ENCODE measurements at places on chromosomes 3 and 15.

GRCh38 chr15:77083381-77084160 is 12.7 kb upstream of the TSPAN3 start:
- DNase-seq = peak; percentile 89

- no peak for DNase-seq
These were observed 47.6 kb downstream of the SLMAP start for GRCh38 chr3:57803647-57804081.

DNA sequence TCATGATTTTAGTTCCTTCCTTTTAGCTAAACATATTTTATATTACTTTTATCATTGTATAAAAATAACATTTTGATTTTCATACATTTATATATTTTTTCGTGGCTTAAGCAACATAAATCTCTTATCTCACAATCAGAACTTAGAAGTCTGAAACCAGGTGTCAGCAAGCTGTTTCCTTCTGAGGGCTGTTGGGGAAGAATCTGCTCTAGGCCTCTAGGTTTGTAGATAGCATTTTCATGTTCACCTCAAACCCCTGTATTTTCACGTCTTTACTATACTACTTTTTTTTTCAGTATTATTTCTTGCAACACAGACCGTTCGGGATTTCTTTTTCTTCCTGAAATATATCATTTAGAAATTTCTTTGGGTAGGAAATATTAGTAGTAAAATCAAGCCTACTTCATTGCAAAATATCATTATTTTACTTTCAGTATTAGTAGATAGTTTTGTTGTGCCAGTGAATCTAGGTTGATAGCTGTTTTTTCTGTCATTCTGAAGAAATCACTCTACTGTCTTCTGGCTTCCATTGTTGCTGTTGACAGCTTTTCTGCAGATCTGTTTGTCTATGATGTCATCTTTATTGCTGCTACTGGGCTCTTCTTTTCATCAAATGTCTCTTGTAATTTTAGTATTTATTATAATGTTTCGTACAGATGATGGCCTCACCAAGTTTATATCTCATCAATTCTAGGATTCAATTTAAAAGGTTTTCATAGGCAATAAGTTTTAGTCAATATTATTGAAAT is 756.3 kb downstream of the VGLL3 start:
- DNase-seq = no peak

DNA sequence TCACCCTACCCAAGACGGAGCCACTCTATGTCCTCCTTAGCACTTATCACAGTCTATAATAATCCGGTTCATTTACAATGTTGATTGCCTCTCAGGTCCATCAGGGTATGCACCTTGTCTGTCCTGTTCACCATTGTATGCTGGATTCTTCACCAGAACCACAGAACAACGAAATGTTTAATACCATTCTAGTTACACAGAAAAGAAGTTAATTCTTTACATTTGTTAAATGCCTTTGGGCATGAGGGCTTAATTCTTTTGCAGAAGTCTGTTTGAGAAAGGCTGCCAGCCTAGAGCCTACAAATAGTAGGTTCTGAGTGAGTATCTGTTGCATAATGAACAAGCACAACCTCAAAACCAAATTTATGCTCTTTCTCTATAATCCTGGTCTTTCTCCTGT is 22.6 kb downstream of the TTC23 start:
- no peak for DNase-seq

DNA sequence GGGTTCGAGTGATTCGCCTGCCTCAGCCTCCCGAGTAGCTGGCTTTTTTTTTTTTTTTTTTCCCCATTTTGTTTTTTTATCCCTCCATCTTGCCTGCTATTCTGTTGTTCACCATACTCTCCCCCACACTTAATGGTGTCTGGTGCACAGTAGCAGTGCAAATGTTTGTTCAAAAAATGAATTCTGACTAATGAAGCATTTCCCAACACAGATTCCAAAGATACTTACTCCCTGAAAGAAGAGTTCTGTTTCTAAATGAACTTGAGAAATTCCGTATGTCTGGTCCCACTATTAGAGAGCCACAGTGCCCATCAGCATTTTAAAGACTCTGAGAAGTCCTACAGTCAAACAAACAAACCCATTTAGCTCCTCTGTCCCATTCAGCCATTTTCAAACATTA is 9.5 kb downstream of the EDEM1 start:
- DNase-seq = no peak

- DNase-seq = peak; percentile 79
These were observed 225.9 kb upstream of the C2CD4B start for GRCh38 chr15:62390791-62391640.

GRCh38 chr3:125462722-125463299 is 57.2 kb downstream of the SNX4 start:
- no peak for DNase-seq

DNA sequence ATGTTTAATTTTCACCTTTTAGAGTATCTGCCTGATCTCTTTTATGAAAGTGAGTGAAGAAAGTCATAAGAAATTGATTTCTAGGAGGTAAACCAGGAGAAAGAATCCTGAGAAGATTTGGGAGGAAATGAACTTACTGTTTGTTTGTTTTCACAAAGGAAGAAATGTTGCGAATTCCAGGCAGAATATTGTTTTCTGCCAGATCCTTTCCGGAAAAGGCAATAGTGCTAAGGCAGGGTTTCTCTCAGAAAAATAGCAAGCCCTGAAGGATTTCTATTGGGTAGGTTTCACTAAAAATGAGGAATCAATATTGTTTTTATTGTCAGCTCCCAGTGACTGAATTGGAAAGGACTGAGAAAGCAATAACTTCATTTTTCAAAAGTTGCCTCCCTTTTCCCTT is 85.7 kb upstream of the TGFBR2 start:
- no peak for DNase-seq

GRCh38 chr3:58285334-58285733 is 20.7 kb upstream of the RPP14 start:
- DNase-seq = no peak

DNA sequence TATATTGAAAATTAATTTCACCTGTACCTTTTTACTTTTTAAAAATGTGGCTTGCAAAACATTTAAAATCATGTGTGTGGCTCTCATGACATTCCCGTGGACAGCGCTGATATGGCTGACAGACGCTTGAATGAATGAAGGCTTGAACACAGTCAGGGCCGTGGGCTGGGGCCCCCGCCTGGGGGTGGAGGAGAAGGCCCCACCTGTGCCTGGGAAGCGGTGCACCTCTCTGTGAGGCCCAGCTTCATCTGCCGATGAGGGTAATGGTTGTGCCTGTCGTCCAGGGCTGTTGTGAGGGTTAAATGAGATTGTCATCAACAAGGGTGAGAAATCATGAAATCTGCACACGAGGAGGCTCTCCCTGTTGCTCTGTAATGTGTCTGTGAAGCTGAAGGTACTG is 85.9 kb upstream of the PRR23E start:
- peak; percentile 50 for DNase-seq

DNA sequence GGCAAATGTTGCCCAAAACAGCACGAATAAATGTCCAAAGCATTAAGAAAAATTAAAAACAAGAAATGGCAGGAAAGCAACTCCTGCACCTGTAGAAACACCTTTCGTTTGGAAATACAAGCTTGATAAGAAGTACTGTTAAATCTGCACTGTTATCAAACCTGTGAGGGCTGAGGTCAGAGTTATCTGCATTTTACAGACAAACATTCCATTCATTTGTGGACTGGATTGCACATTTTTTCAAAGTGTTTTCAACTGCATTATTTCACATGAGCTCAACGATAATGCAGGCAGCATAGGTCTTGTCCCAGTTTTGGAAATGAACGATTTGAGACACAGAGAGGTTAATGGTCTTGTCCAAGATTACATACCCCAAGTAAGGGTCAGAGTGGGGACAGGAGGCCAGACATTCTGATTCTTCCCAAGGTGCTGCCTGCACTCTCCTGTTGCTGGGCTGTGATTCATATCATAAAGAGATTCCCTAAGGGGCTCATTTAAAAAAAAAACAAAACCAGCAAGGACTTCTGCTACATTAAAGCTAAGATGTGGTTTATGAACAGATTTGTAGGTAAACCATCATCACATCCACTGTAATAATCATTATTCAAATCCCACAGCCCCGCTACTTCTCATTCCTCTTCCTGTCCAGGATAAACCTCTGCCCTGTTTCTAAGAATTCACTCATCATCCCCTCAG is 13.0 kb downstream of the GUCA1C start:
- DNase-seq = no peak

GRCh38 chr3:31064021-31064420 is 169.6 kb upstream of the GADL1 start:
- DNase-seq = no peak

DNA sequence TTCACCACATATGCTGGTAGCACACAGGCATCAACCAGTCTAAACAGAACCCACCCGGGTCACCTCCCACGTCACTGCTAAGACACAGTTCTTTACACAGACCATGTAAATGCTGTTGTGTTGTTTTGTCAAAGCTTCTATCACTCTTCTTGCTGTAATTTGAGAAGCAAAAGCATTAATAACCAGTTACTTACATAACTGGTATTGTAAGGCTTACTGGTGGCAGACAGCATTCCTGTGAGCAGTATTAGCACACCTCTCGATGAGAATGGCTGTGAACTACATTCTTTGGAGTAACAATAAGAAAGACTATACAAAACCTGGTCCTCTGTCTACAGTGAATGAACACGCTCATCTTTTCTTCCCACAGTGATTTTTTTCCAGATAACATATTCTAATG is 479.2 kb downstream of the LPP start:
- DNase-seq = no peak

DNA sequence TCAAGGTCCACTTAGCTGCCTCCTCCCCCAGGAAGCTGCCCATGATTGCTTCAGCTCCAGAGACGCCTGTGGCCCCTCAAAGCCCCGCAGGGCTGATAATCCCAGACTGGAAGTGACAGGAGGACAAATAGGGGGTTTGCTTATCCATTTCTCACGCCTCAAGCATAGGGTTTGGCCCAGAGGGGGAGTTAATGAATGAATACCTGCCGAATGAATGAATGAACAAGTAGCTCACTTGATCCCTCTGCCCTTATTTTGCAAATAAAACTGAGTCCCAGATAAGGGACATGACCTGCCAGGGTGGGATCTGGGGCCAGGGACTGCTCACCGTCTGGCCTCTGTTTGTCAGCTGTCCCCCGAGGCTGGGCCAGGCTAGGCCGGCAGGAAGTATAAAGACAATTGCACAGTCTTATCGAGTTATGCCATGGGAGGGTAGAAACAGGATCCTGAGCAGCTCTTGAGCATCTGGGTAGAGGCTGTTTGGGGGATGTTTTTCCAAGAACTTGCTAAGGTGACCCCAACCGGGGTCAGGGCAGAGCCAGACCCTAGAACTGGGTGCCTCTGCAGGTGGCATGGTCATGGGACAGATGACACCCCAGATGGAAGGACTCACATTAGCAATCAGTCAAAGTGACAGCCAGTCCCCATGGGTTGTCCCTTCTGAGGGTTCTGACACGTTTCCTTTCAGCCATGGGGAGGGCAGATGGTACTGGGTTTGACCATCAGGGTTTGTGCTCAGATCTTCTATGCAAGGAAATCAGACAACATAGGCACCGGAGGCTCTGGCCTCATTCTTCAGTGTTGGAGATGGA is 45.0 kb downstream of the IQSEC1 start:
- no peak for DNase-seq

- DNase-seq = no peak
These were observed 175.8 kb downstream of the FOXB1 start for GRCh38 chr15:60179786-60180391.

GRCh38 chr3:27880969-27881892 is 159.1 kb upstream of the EOMES start:
- no peak for DNase-seq

GRCh38 chr15:27828746-27829145 is 270.4 kb downstream of the OCA2 start:
- DNase-seq = peak; percentile 11

DNA sequence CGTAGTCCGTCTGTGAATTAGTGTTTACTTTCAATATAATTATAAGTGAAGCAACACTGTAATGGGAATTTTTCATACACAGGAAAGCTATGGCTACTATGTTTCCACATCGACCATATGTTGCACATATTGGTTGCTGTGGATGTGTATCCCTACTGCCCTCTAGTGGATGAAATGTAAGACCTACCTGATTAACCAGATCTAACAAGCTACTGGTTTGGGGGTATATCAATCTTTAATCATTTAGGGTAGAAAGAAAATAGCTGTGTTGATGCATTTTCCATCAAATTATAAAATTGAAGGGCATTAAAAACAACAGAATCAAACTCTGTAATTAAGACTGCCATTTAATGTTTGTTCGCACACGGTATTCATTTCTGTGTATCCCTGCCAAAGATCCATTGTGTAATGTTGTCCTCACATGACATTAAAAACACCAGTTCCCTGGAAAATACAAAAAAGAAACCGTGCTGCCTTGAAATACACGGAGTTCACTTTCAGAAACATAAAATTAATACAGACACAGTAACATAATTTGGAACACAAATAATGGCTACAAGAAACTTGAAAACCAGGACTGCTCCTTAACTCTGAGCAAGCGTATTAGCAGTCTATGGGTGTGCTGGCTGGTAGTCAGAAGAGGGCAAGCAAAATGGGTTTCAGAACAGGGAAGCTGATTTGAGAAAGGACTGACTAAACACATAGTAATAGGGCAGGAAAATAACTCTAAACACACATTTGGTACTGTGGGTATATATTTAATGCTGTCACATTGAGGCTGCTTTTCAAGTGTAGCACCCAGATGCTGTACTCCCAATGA is 125.1 kb downstream of the TIGIT start:
- no peak for DNase-seq

DNA sequence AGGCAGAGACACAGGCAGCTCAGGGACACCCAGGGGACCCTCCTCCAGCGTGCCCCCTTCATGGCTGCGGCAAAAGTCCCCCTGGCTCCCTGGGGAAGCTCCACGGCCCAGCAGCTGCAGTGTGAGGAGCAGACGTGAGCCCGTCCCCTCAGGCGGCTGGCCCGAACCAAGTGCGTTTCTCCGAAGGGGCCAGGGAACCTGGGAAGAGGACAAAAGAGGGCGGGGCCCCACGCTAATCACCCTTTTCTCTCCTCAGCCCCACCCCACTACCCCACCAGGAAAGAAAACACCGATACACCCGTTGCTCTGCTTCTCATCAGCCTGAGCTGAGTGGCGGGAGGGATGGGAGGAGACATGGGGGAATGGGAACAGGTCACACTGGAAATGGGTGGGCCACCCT is at the start of gene MUC4:
Gene MUC4 (minus strand): TSS at position 174 of the 400 bp plus-strand sequence. CDS start 112 bp downstream, at position 62.
- no peak for DNase-seq

- no peak for DNase-seq
These were observed 394.2 kb upstream of the CBLB start for GRCh38 chr3:106263011-106263410.

DNA sequence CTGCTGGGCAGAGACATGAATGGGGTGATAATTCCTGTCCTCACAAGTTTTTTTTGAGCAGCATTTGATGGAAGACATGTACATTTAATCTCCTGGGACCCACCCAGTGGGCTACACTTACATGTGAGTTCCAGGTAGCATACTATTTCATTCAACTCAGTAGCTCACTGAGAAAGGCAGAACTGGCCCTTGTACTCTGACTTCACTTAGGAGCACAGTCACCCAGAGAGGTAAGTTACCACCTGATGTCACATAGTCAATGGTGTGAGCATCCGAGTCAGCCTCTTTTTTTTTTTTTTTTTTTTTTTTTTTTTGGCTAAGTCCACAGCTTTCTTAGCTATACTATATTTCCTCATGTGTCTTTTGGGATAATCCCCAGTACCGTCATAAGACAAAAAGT is 32.7 kb upstream of the MCTP2 start:
- no peak for DNase-seq

Data from coronary artery (tissue), 2 donors.